ENCODE measurements at places on chromosomes 3 and 15.
A peak's percentile ranks its signal among the peaks of the same experiment; 100 is the strongest.

DNA sequence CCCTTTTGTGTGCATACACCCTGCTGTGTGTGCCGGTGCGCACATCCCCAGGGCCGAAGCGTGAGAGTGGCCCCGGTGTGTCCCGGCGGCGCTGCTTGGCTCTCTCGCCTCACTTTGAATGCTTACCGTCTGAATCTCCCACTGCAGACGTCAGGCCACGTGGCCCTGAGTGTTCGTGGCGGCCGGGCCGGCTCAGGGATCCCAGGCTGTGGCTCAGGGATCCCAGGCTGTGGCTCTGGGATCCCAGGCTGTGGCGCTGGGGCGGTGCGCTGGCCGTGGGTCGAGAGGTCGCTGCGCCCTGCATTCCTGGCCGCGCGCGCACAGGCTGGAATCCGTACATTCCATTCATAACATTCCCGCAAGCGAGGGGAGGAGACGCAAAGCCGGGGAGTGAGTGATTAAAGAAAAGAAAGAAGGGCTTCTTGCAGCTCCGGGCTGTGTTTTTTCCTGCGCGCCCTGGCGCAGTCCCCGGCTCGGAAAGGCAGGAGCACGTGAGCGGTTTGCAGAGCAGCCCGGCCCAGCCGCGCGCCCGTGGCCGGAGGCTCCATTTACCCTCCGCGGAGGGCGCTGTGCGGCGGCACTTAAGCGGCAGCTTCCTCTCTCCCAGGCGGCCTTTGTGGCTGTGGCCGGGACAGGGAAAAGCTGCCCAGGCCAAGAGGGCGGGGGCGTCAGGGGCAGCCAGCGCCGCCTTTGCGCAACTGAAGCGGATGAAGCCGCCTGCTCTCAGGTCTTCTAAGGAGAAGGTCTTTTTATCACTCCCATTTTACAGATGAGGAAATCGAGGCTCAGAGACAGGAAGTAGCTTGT, 87.0 kb upstream of the ALDH1L1 start:
- no peak for DNase-seq

- DNase-seq: no peak
Observed at GRCh38 chr3:128971421-128972100, 22.3 kb downstream of the CFAP92 start.

DNA sequence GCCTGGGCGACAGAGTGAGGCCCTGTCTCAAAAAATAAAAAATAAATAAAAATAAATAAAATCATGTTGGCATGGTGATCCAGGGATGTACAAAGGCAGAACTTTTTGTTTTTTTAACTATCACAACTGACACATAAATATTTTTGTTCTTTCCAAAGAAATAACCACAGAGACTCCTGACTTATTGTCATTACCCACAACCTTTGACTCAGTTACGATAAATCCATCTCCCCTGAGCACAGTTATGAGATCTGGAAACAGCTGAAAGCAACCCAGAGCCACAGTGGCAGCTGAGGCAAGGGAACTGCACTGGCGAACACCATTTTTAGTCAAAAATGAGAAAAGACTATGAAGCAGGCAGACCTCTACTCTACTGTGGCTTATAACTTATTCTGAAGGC, 24.0 kb downstream of the OSBPL10 start:
- no peak for DNase-seq

- DNase-seq: peak; percentile 28
Observed at GRCh38 chr15:68379759-68380290, 52.1 kb downstream of the ITGA11 start.

- DNase-seq: no peak
Observed at GRCh38 chr3:100106094-100106493, 8.2 kb downstream of the FILIP1L start.

- DNase-seq: no peak
Observed at GRCh38 chr15:39592500-39592899, 11.6 kb downstream of the THBS1 start.

GRCh38 chr3:175238801-175239200, 379.7 kb downstream of the NAALADL2 start:
- DNase-seq: no peak

GRCh38 chr3:14490255-14490654, 49.9 kb downstream of the GRIP2 start:
- DNase-seq: no peak

DNA sequence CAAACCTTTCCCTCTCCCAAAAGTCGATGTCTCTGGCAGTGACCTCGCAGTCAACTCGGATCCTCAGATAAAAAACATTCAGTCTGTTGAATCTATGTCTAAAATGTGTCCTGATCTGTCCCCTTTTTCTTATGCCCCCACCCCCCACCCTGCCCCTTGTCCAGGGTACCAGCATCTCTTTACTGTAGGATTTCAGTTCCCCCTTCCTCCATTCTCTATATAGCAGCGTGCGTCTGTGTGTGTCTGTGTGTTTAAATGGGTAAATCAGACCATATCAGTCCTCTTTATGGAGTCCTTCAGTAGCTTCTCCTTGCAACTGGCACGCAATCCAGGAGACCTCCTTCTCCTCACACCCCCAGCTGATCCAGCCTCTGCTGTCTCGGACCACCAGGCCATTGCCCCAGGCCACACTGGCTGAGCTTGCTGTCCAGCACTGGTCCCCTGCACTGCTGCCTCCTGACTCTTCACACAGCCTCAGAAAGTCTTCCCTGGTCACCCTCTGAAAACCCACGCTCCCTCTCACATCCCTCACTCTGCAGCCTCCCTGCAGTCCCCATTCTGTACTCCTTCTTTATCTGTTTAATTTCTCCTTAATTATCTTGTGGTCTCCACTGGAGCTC, 1.5 kb downstream of the LRRK1 start:
- no peak for DNase-seq

GRCh38 chr3:3109407-3110298, 521 bp downstream of the IL5RA start:
- DNase-seq: no peak

GRCh38 chr3:119161240-119161639, 12.2 kb upstream of the UPK1B start:
- no peak for DNase-seq
